ENCODE measurements at places on chromosomes 2 and 18.
A peak's percentile ranks its signal among the peaks of the same experiment; 100 is the strongest.

DNA sequence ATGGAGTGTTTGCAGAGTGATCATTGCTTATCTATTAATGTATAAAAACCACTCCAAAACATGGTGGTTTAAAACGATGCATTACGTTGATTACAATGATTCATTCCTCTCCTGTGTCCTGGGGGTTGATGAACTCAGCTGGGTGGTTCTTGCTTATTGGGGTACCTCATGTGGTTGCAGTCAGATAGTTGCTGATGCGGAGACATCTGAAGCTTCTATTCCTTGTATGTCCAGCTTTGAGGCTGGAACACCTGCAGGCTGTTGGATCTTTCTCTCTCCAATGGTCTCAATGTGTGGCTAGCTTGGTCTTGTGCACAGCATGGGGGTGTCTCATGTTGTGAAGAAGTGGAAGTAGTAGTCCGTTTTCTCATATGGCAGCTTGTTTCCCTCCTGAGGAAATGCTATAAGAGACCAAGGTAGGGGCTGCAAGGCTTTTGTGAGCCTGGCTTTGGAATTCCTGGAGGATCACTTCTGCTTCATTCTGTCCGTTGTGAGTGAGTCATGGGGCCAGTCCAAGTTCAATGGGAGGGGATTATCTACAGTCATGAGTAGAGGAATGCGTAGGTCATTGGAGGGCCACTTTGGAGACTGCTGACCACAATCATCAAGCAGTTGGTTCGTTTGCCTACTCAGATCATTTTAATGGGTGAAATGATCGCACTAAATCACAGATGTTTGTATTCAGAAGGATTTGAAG is 601.0 kb downstream of the SLC4A3 start:
- no peak for DNase-seq

DNA sequence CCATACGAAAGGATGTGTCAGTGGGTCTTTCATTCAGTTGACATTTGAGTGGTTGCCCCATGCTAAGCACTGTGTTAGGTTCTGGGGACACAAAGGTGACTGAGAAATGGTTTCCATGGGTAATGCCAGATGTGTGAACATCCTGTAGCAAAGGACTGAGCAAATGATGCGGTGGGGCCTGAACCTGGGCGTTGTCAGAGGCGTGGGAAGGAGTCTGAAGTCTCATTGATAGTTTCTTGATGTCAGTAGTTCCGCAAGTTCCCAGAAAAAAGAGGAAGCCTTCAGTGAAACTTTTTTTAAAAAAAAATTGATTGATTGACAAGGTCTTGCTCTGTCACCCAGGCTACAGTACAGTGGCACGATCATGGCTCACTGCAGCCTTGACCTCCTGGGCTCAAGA is 56.9 kb downstream of the LIMS1 start:
- DNase-seq: no peak

DNA sequence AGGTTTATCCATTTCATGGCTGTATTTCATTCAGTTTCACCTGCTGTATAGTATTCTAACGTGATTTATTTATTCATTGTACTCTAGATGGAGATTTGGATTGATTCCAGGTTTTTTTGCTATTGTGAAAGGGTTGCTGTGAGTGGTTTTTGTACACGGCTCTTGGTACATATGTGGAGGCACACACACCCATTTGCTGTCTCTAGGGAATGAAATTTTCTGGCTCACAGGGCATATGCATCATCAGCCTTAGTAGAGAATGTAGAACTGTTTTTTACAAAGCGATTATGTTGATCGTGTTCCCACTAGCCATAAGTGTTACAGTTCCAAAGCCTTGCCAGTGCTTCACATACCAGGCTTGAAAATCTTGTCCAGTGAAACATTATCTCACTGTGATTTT is 5.1 kb downstream of the SPTBN1 start:
- no peak for DNase-seq

DNA sequence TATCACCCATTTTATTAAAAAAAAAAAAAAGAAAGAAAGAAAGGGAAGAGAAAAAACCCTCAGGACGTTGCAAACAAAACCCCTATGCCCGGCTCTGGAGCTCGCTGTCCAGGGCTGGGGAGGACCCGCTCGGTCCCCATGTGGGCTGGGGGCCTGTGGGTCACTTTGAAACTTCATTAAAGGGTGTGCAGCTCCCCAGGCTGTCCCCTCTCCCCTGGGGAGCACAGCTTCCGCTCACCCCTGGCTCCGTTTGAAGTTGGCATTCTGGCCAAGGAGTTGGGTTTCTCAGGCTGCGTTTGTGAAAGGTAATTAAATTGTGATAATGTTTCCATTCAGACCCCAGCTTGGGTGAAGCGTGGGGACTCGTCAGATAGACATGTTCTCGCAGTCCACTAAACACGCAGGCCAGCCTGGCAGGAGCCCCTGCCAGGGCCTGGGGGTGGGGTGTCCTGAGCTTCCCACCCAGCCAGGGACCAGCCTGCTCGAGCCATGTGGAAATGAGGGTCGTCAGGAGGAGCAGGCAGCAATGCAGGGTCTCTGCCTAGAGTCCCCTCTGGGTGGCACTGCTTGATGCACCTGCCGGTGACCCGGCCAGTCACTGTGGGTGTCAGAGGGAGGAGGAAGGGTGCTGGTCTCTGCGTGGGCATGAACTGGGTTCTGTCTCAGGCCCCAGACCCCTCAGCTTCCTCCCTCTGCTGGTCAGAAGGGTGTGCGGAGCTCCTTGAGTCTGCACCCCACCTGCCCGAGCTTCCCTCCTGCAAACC is 166.2 kb downstream of the INHBB start:
- DNase-seq: no peak

GRCh38 chr2:126880817-126881216 is 17.9 kb upstream of the TEX51 start:
- DNase-seq: no peak

- no peak for DNase-seq
These were observed 21.1 kb upstream of the IL18R1 start for GRCh38 chr2:102334486-102334885.

DNA sequence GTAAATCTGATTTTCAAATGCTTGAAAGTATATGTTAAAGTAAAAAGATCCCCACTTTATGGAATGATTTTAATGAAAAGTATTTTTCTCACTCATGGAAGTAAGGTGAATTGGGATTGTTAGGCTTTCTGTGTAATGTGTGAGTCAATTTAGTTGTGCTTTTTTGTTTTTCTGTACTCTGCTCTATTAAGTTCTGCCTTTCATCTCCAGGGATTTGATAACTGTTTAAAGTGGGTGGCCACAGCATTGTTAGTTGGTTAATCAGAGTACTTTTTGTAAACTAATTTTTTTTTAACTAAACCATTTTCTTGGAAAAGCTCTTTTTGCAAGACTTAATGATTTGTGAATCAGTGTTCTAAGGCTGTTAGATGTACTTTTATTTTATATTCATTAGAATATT is 76.8 kb downstream of the ABI2 start:
- no peak for DNase-seq

DNA sequence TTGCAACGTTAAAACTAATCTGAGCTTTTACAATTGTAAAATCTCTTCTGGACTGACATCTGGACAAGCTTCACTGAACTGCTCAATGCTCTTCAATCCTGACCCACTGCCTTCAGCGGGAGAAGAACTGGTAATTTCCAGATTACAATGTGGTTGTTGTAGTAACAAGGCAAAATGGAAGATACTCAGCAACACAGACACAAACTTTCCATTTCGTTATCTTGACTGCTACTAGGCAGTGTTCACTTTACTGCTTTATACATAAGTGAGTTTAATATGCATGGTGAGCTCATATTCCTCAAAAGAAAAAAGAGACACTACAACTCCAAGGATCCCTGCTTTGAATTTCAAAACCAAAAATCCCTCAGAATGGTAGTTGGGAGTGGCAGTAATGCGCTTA is 51.9 kb downstream of the GRB14 start:
- DNase-seq: no peak

DNA sequence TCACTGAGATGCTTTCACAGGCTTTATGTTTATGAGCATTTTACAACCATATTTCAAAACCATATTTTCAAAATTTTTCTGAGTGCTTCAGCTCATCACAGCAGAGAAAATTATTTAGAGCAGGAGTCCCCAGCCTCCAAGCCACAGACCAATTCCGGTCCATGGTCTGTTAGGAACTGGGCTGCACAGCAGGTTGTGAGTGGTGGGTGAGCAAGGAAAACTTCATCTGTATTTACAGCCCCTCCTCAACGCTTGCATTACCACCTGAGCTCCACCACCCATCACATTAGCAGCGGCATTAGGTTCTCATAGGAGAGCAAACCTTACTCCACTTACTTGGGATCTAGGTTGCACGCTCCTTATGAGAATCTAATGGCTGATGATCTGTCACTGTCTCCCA is 165.6 kb downstream of the SEPTIN10 start:
- no peak for DNase-seq

- no peak for DNase-seq
These were observed 324.9 kb downstream of the LPIN1 start for GRCh38 chr2:12071318-12071717.

GRCh38 chr2:141654311-141654710 is 476.5 kb downstream of the LRP1B start:
- DNase-seq: no peak

DNA sequence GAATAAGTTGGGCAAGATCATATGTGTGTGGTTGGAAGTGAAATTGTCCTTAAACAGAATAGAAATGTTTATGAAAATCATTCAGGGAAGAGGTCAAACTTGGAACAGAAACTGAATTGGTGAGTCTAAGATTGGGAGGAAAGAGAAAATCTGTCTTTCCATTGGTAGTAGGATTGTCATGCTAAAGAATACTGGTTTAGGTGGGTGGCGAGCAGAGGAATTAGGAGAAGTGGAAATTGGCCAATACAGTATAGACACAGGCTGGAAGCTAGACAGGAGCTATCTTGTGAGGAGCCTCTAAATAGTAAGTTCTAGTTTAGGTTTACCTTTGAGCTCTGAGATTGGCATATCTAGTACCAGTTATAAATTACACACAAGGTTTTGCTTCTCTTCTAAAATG is 80.9 kb upstream of the KYNU start:
- DNase-seq: no peak

- DNase-seq: no peak
These were observed 10.7 kb upstream of the FAHD2A start for GRCh38 chr2:95391641-95392310.

GRCh38 chr2:158753641-158754611 is 41.2 kb upstream of the DAPL1 start:
- DNase-seq: peak; percentile 33

DNA sequence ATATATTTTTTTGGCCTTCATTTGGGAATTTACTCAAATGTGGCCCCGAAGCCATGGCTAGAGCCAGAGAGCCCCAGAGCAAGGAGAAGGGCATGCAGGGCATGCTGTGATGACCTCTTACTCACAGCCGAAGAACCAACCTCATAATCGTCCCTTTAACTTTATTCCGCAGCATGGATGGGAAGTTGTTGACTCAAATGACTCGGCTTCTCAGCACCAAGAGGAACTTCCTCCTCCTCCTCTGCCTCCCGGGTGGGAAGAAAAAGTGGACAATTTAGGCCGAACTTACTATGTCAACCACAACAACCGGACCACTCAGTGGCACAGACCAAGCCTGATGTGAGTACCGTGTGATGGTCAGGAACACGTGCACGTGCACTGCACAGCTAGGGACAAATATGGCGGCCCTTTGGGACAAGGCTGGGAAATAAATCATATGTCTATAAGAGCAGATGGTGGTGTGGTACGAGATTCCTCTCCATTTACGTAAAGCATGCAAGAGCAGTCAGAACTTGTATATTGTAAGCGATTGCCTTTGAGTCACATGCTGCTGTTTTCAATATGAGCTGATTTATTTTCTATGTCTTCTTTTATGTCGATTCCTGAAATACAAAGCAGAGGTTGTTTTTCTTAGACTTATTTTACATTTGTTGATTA is 280.9 kb downstream of the NEDD4L start:
- no peak for DNase-seq

GRCh38 chr2:157782057-157782845 is 93.9 kb downstream of the ACVR1 start:
- DNase-seq: peak; percentile 20

DNA sequence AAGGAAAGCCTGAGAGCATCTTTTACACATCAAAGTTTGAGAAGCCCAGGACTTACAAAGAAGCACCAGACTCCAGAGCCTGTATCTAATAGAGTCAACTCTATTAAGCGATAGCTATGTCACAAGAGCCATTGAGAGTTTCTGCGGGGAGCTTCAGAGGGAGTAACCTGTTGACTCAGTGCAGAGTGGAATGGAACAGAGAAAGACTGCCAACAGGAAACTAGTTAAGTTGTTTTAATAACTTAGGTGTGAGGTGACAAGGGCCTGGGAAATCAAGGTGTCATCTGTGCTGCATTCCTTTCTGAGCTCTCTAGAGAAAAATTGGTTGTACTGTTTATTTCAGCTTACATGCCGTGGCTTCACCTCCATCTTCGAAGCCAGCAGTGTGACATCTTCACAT is 513.8 kb upstream of the POU3F3 start:
- no peak for DNase-seq

DNA sequence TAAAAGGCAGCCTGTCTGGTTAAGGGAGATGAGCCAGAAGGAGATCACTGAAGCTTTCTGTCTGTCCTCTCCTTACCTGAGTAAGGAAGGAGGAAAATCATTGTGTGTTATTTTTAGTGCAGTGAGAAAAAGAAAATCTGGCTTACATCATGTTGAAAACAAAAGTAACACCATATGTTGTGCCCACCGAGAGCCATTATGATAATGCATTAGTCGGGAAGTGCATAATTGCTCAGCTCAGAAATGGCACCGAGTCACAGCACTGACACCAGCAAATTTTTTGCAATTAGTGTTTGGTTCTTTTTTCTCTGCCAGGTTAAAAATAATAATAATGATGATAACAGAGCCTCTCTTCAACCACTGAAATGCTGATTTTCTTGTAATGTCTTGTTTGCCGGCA is 46.6 kb downstream of the HNMT start:
- DNase-seq: no peak

DNA sequence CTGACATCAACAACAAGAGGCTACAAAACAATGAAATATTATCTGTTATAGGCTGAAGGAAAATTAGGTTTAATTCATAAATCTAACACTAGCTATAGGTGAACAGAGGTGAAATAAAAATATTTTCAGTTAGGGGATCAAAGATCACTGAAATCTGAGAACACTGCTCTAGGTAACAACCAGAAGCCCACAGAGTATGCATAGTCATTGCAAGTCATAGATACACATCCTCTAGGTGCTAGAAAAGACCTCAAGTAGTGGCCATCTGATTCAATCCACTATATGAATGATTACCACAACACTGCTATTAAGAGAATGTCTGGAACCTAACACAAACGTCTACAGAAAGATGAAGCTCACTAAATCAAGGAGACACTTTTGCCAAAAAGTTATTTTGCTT is 264.6 kb upstream of the CYP26B1 start:
- DNase-seq: no peak

DNA sequence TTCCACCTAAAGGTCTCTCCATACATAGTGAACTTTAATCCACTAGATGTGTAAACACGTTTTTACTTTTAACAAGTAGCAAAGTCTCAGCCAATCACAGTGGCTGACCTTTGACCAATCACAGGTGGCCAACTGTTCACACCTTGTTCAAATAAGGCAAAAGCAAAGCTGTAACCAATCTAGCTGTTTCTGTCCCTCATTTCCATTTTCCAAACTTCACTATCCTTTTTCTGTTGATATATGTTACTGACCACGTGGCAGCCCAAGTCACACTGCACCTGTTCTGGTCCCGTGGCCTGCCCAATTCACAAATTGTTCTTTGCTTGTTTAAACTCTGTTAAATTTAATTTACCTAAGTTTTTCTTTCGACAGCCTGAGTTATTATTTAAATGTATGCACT is 393.5 kb upstream of the NETO1 start:
- no peak for DNase-seq

GRCh38 chr18:74333091-74333490 is 17.5 kb downstream of the C18orf63 start:
- no peak for DNase-seq
